ENCODE measurements at places on chromosomes 13 and 19. TPM values are rescaled to one million over a fixed set of nuclear protein-coding genes. Genes with fewer than 3 reads are reported as not detected.

DNA sequence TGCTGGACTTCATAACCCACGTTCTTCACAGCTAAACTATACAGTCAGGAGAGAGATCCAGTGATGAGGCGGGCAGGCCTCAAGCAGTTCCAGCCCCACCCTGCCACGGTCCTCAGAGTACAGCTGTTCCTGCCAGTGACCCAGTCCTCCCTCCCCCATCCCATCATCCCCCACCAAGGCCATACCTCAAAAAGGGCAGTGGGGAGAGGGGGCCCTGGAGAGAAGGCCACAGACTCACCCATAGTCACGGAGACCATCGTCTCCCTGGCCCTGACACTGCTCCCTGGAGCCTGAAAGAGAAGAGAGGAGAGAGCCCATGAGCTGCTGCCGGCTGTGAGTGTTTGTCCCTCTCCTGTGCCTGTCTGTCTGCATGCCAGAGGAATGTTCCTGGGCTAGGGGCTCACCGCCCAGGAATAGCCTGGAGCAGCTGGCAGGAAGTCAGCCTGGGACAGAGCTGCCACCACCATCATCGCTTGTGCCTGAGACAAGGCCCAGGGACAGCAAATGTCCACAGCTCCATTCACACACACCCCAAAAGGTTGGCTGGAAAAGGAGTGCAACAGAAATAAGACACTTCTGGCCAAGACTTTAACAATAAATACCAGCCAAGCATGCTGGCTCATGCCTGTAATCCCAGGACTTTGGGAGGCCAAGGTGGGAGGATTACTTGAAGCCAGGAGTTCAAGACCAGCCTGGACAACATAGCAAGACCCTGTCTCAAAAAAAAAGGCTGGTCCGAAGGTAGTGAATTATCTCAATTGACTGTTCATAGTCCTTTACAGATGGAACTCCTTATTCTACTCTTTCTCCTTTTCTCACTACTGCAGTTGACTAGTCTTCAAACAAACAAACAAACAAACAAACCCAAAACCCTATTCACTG lies 6.4 kb downstream of the C19orf47 start:
- no peak for DNase-seq

GRCh38 chr19:41903193-41903953 lies 20.4 kb downstream of the ARHGEF1 start:
- no peak for DNase-seq

DNA sequence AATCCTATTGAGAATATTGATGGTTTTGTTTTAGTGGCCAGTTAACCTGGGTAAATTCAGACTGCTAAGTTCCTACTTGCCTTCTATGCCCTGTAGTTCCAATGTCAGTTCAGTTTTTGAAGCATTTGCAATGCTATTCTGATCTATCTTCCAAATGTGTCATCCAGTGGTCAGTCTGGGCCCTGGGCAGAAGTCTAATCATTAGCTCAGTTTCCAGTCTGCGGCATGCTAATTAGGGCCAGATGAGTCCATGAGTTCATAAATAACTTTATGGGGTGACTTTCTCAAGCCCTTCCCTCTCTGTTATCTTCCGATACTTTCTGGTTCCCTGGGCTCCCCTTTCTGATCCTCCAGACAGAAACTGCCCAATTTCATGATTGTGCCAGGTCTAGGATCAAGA lies 32.7 kb downstream of the FAM187B start:
- DNase-seq = no peak

GRCh38 chr13:60268203-60268555 lies 104.5 kb upstream of the DIAPH3 start:
- no peak for DNase-seq

- DNase-seq = no peak
Measured at GRCh38 chr19:46115396-46116106, 8.9 kb downstream of the IGFL3 start.

DNA sequence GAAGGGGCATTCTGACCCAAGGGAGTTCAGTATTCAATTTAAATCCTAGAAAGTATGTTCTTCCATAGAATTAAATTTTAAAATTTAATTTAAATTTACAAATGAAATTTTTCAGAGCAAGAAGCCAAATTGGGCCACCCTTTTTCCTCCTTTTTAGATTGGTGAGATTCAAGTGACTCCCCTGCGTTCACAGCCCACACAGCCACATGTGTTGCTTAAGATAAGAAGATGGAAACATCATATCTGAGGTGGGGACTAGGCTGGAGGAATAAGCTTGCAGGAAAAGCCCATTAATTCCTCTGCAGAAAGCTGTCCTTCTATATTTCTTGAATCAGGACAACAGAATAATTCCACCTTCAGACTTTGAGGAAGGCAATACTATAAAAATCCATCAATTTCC lies 392.7 kb upstream of the ZNF507 start:
- no peak for DNase-seq

DNA sequence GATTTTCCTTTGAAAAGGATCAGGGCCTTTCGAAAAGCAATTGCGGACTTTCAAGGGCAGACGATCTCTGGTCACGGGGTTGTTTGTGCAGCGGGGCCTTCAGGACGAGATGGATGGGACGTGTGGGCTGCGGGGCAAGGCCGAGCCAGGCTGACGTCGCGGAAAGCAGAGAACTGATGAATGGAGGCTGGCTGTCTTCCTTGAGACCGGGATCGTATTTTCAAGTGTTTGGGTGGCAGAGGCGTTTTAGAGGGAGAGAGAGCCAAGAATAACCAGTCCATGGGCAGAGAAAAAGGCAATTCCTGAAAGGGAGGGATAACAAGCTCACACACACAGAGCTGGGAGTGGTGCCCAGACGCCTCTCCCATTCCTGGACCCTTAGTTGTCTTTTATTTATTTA lies 138.9 kb upstream of the USP29 start:
- DNase-seq = peak; percentile 95

DNA sequence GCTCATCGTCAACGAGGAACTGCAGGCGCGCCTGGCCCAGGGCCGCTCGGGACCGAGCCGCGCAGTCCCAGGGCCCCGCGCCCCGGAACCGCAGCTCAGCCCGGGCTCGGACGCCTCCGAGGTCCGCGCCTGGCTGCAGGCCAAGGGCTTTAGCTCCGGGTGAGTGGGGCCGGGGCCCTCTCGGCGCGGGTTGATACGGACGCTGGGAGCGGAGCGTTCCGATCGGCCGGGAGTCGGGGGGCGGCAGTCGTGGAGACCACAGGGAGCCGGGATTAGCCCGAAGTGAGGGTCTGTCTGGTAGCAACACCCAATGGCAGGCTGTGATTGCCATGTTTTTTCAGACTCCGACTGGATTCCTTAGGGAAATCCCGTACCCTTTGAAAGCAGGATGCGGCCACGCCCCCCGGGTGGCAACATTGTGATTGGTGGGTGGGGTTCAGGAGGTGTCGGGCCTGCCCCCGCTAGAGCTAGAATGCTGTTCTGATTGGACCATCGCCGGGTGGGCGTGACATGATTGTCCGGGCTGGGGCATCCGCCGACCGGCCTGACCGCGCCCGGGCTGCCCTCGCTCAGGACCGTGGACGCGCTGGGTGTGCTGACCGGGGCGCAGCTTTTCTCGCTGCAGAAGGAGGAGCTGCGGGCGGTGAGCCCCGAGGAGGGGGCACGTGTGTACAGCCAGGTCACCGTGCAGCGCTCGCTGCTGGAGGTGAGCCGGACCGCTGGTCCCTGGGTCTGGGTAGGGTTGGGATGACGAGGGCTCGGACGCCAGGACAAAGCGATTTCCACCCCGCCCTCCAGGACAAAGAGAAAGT lies 11.3 kb downstream of the EPS8L1 start:
- peak; percentile 94 for DNase-seq

GRCh38 chr19:3710265-3710812 lies 2.2 kb downstream of the TJP3 start:
- peak; percentile 65 for DNase-seq

- no peak for DNase-seq
Measured at GRCh38 chr13:75399168-75399878, 82.6 kb downstream of the TBC1D4 start.

Gene KLK8
- total RNA-seq = not detected

Gene KLK2
- total RNA-seq = 0.61 TPM

Gene PSG3
- not detected for total RNA-seq

Gene CRB3
- 0.58 TPM for total RNA-seq

Data from adrenal gland (tissue), 19 donors.